ENCODE measurements at places on chromosomes 7 and 10. TPM values are rescaled to one million over a fixed set of nuclear protein-coding genes. Genes with fewer than 3 reads are reported as not detected.

The AOAH gene
- not detected for total RNA-seq

The RBP3 gene
- total RNA-seq: not detected

The NAT16 gene
- not detected for total RNA-seq

The SPDYE9 gene
- not detected for total RNA-seq

The CTAGE8 gene
- 2.4 TPM for total RNA-seq

Data from osteoblast (primary cell).